COR-L47 (cell line): ENCODE measurements at places on chromosomes 7 and 10.

- DNase-seq: no peak
Measured at GRCh38 chr10:44517635-44518034, 132.7 kb upstream of the CXCL12 start.

- no peak for DNase-seq
Measured at GRCh38 chr10:69239136-69239535, 19.0 kb downstream of the HKDC1 start.

DNA sequence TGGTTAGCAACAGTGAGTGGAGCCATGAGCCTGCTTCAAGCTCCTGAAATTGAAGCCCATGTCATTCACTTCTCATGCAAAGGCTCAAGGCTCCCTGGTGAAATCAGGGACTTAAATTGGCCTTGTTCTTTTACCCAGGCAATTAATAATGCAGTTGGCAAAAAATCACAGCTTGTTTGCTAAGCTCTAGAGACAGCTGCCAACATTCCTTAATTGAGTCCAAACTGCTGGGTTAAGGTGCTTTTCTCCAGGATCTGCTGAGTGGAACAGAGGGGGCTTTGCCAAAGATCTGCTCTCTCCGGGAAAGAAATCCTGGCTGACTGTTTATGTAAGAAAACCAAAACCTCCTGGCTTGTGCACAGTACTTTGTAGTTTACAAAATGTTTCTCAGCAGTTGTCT is 257.6 kb upstream of the GHITM start:
- DNase-seq: peak; percentile 6

DNA sequence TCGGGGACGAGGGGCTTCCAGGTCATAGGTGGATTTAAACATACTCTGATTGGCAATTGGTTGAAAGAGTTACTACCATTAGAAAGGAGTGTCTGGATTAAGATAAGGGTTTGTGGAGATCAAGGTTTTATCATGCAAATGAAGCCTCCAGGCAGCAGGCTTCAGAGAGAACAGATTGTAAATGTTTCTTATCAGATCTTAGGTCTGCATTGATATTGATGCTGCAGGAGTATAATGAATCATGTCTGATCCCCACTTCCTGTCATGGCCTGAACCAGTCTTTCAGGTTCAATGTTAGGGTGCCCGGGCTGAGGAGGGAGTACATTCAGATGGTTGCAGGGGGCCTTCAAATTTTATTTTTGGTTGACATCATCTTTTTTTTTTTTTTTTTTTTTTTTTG is 51.4 kb downstream of the SH3PXD2A start:
- no peak for DNase-seq

DNA sequence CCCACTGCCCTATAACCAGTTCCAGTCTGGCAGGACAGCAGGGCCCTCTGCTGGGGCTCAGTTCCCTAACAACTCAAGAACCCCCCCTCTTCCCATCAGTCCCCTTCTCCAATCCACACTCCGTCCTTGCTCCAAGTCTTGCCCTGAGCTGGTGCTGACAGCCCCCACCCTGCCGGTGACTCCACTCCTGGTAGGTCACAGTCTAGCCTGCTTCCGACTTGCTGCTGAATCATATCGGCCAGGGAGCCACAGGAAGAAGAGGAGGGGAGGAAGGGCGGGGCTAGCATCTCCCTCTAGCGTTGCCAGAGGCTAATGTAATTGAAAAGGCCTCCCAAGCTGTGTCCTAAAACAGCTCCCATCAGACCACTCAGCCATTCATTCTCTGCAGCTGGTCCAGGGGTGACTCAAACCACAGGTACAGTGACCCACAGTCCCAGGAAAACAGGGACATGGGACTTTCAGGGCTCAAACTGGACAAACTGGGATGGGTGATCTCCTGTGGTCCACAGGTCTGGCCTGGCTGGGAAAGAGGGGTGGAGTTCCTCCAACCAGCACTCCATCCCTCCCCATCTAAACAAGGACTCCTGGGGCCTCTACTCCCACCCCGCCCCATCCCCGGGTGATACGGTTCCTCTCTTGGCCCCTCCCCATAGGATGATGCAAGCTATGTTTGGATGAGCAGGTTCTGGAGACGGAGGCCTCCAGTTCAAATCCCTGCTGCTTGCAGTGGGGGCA is 158.8 kb downstream of the SH3PXD2A start:
- DNase-seq: no peak

DNA sequence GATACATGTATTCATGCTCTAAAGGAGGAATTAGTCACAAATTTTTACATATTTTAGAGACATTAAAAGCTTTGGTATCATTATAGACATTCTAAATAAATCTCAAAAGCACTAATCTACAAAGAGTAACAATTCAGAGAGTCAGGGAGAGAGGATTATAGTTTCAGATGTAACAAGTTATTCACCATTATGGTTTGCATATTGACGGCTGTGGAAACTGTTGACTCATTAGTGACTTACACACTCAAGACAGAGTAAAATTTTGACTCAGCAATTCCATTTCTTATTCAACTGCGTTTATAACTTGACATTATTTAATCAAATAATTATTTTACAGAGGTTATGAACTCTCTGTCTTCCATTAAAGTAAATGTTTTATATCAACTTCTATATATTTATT is 95.4 kb upstream of the SEMA3C start:
- no peak for DNase-seq

DNA sequence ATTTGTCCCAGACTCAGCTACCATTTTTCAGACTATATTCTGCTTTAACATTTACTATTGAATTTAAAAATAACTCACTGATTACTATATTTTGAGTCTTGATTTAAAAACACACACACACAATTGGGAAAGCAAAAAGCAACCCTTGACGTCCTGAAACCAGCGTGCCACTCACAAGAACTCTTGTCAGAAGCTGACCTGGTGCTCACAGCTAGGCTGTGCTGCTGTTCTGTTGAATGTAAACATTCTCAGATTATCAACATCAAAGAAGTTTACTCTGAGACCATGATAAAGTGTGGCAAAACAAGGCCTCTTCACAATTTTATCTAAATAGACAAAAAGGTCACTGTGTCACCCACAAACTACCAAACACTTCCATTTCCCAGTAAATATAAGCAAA is 62.6 kb upstream of the CACNA2D1 start:
- no peak for DNase-seq

- DNase-seq: no peak
Measured at GRCh38 chr7:153185936-153186335, 426.4 kb downstream of the ACTR3B start.

GRCh38 chr10:132383101-132383500 is 13.9 kb upstream of the PWWP2B start:
- no peak for DNase-seq

DNA sequence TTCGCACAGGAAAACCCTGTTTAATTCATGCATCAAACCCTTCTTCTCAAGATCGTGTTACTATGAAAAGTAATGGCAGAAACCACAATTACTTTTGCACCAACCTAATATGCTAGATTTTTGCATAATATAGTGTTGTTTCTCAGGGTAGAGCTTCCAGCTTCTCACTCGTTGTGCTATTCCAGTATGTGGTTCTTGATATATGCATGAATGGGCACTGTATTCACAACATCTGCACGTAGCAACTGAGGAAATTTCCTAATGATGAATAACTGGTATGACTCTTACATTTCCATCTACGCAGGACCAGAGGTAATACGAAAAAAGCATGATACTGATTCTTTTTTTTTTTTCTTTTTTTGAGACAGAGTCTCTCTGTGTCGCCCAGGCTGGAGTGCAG is 326.6 kb upstream of the GALNT17 start:
- DNase-seq: no peak

DNA sequence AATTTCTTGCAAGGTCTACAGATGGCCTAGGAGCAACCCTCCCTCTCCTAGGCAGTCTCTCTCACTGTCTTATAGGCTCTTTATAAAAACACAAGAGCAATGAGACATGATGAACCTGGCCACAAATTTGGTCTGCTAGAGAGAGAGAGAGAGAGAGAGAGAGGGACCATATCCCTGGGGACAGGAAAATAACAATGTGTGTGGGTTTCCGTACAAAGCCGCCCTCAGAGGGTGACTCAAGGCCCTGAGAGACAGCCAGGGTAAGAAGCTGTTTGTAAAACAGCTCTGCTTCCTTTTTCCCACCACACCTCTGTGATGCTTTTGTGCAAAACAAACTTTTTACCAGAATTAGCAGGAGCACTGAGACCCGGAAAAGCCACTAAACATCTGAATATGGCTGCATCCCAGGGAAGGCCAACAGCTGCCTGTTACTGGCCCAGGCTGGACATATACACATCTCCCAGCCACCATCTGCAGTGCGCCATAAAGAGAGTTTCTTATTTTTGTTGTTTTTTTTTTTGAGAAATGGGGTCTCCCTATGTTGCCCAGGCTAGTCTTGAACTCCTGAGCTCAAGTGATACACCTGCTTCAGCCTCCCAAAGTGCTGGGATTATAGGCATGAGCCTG is 18.4 kb downstream of the GIMAP5 start:
- DNase-seq: no peak

- no peak for DNase-seq
Measured at GRCh38 chr7:130231792-130232191, 24.1 kb downstream of the SSMEM1 start.

- no peak for DNase-seq
Measured at GRCh38 chr10:101485681-101486554, 102.1 kb downstream of the POLL start.

GRCh38 chr7:51298912-51299311 is 17.7 kb downstream of the COBL start:
- no peak for DNase-seq

GRCh38 chr7:36208426-36208825 is 55.4 kb downstream of the EEPD1 start:
- DNase-seq: no peak

DNA sequence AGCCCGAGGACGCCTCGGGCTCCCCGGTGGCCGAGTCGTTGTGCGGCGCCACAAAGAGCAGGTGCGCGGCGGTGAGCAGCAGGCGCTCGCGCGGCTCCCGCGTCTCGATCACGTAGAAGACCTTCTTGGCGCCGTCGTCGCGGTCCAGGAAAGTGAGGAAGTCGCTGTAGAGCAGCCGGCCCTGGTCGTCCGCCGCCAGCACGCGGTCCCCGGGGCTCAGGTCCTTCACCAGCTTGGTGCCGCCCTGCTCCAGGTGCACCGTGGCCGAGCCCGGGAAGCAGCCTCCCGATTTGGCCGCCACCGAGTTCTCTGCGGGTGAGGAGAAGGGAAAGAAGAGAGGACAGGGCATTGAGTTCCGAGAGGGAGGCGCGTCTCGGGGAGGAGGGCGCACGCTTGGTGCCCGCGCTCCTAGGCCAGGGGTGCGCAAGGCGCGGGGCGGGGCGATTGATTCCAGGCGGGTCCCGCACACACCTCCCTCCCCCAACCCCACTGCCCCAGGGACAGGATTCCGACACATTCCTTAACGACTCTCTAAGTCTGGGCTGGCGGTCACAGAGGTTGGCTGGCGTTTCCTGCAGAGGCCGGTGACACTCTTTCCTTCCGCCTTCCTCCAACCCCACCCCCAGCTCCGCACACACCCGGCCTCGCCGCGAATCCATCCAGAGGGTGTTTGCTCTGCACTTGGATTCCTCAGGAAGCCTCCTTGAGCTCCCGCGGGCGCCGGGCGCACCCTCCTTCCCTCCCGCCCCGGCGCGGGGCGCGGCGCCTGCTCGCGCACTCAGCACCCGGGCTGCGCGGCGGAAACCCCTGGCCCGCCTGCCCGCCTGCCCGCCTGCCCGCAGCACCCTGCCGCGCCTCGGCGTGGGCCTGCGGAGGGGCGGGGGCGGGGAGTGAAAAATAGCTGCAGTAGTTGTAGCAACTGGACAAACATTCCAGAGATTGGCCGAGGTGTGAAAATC is 8.6 kb downstream of the SHH start:
- DNase-seq: peak; percentile 22

GRCh38 chr7:55550841-55551537 is 21.3 kb downstream of the VOPP1 start:
- no peak for DNase-seq

GRCh38 chr10:3950676-3951275 is 165.8 kb upstream of the KLF6 start:
- no peak for DNase-seq

- DNase-seq: no peak
Measured at GRCh38 chr10:51501396-51501795, 198.0 kb downstream of the CSTF2T start.

- no peak for DNase-seq
Measured at GRCh38 chr7:55509322-55509721, 63.0 kb downstream of the VOPP1 start.

DNA sequence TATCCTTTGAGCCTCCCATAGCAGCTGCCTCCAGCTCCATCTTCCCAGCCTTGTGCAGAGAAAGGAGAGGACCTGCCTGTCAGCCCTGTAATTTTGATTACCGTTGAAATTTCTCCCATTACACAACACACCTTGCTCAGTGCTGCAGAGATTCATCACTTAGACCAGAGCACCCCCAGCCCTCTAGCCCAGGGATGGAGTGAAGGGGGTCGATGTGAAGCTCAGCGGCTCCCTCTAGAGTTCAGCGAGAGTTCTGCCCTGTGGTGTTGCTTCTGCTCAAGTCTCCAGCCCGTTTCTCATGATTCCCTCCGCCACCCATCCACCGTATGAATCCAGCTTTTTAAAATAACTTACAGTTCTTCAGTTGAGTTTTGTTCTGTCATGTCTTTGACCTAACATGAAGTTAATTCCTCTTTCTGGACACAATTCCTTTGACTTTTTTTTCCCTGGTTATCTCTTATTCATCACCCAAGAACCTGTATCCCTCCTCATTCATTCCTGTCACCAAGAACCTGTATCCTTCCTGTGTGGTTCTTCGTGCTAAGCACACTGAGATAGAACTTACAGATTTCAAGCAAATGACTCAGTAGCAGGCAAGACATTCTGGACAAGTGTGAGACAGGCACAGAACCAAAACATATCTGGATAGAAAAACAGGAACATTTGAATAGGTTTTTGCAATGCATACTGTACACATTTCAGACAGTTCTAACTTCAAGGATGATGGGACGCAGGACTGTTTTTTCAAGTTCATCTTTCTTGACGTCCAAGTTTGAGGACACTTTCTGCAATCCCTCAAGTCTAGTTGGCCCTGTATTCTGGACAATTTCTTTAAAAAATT is 35.0 kb upstream of the ZNF32 start:
- no peak for DNase-seq

GRCh38 chr7:105719395-105719794 is 138.1 kb upstream of the EFCAB10 start:
- no peak for DNase-seq

GRCh38 chr7:30406664-30407425 is 71.7 kb downstream of the NOD1 start:
- no peak for DNase-seq

DNA sequence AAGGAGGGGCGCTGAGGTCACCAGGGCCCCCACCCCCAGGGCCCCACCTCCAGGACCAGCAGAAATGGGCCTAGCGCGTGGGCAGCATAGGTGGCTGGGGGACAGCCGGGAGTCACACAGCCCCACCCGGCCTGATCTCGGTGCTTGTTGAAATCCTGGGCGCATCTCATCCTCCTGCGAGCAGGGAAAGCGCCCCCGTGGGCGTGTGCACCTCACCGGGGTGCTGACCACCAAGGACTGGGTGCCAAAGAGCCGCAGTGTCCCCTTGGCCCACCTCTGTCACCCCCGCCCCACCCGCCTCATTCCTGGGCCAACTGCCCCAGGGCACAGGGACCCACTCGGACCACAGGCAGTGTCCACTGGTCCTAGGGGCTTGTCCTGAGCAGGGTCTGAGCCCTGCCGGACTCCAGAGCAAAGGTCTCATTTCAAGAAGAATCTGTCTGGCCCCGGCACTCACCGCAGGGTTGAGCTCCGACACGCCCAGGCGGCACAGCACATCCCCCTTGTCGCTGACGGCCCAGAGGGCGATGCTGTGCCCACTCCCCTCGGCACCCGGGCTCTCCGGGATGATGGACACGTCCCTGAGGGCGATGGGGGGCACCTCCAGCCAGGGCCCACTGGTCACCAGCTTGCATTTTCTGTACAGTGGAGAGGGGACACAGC is 11.4 kb downstream of the BHLHA15 start:
- DNase-seq: no peak

- no peak for DNase-seq
Measured at GRCh38 chr7:137669706-137670105, 177.1 kb downstream of the DGKI start.
